ENCODE measurements at places on chromosomes 1 and 21. TPM values are rescaled to one million over a fixed set of nuclear protein-coding genes. Genes with fewer than 3 reads are reported as not detected.

Gene HPCAL4
- total RNA-seq = not detected

Gene NBPF6
- total RNA-seq = not detected

Gene RAP1GAP
- total RNA-seq = not detected

Gene KDM5B
- 16.5 TPM for total RNA-seq

Gene NMNAT2
- 1.3 TPM for total RNA-seq

Gene STRIP1
- 32.0 TPM for total RNA-seq

Gene PEX19
- 28.4 TPM for total RNA-seq

Gene PRDX6
- total RNA-seq = 230 TPM
